ENCODE measurements at places on chromosomes 2 and 18.

DNA sequence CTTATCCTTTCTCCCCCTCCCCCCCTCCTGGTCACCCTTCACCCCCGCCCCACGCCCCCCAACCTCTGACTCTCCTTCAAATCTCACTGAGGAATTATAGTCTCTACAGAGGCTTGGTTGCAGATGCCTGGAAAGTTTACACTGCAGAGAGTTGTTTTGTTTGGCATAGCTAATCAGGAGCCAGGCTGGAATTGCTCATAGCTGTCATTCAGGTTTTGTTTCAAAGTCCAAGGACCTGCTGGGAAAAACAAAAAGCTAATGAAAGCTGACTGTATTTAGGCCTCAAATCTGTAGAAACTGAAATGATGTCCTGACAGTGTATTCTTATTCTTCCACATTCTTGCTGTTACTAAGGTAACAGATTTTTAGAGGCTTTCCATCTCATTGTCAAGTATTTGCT is 22.6 kb downstream of the GREB1L start:
- no peak for DNase-seq

- no peak for DNase-seq
Observed at GRCh38 chr18:21483051-21483450, 117.5 kb downstream of the ESCO1 start.

DNA sequence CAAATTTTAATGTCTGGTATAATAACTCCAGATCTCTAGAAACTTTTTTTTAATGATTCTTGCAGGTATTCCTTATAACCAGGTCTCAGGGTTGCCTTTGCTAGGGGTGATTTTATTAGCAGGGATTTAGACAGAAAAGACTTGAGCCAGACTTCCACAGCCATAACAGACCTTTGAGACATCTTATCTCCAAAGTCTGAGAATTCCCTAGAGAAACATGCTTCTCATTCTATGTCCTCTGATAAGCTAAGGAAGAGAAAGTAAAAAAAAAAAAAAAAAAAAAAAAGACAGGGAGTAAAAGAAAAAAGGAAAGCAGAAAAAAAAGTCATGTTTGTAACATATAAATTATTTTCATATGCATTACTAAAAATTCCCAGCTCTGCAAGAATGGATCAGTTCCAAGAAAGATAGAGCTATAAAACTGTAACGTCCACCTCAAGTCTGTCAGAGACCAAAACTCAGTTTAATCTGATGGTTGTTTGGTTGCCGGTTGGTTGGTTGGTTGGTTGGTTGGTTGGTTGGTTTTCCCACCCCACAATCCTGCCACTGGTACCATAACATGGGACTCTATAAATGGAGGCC is 153.8 kb downstream of the COL6A3 start:
- no peak for DNase-seq

- DNase-seq, result no peak
Observed at GRCh38 chr2:170339322-170339721, 161.4 kb downstream of the MYO3B start.

GRCh38 chr2:120670371-120670770 is 65.3 kb upstream of the GLI2 start:
- no peak for DNase-seq

GRCh38 chr2:66305718-66306117 is 129.2 kb upstream of the MEIS1 start:
- DNase-seq, result no peak

- no peak for DNase-seq
Observed at GRCh38 chr2:157840568-157841156, 35.5 kb downstream of the ACVR1 start.

- no peak for DNase-seq
Observed at GRCh38 chr2:7927691-7928090, 754.2 kb upstream of the ID2 start.

DNA sequence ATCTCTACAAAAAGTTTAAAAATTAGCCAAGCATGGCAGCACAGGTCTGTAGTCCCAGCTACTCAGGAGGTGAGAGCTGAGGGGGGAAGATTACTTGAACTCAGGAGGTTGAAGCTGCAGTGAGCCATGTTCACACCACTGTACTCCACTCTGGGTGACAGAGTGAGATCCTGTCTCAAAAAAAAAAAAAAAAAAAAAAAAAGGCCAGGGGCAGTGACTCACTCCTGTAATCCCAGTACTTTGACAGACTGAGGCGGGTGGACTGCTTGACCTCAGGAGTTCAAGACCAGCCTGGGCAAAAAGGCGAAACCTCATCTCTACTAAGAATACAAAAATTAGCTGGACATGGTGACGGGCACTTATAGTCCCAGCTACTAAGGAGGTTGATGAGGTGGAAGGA is 37.0 kb downstream of the PUM2 start:
- DNase-seq, result no peak

DNA sequence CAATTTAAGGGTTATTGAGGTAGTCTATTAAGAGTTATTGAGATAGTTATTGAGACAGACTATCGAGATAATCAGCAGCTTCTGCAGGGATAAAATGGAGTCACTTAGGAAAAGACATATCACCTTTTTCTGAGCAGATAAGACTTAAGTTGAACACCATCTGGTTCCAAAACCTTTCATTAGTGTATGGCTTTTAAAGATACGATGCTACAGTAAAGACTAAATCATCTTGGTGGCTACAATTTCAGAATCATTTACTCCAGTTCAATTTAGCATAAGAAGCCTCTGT is 68.6 kb upstream of the DNAJC10 start:
- no peak for DNase-seq

DNA sequence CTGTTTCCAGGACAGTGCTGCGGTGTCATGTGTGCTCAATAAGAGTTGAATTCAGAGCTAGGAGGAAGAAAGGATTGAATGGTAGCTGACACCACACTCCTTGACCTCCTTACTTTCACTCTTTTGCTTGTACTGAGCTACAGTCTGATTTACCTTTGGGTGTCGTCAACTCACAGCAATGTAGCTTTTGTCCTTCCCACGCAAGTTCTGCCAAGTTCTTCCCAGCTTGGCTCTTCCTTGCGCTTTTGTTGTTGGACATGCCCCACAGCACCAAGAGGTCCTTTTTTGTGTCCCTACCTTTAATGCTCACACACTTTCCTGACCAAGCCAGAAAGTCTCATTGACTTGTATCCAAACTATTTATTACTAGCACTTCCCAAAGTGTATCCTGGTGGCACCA is 38.3 kb upstream of the ITGB6 start:
- DNase-seq, result no peak

GRCh38 chr2:105593221-105593967 is 151.3 kb upstream of the NCK2 start:
- no peak for DNase-seq

DNA sequence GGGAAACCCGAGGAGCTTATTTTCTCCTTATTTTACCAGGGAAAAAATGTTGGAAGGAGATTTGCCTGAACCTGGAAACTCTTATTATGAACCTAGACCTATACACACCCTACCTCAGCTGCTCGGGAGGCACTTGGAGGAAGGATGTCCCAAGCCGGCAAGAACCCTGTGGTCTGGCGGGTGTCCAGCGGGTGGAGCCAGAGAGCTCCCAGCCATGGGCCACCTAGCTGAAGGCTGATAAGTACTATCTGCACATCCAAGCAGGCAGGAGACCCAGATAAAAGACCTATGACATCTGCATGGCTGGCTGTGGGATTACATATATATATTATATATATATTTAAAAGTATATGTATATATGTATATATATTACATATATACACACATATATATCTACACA is 1.1 kb upstream of the SLC14A1 start:
- DNase-seq, result peak; percentile 85

- no peak for DNase-seq
Observed at GRCh38 chr18:49174478-49174877, 223.7 kb upstream of the SMAD7 start.

DNA sequence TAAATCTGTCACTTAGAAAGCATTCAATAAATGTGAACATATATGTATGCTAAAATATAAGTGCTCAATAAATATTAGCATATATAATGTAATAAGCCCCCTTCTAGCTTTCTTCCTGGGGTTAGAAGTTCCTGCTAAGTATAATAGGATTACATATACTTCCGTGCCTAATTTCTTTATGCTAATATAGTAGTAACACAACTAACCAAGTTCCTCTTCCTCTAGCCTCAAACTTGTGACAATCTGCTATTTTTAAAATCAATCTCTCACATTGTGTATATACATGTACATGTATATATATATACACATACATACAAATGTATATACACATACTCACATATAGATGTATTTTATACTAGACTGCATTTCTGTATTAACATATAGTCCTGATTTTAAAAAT is 32.2 kb downstream of the TLK1 start:
- no peak for DNase-seq

GRCh38 chr2:75637568-75637967 is 9.0 kb upstream of the MRPL19 start:
- no peak for DNase-seq

GRCh38 chr2:95271381-95271971 is 2.8 kb upstream of the PROM2 start:
- no peak for DNase-seq

- DNase-seq, result no peak
Observed at GRCh38 chr2:15354596-15355366, 206.4 kb downstream of the NBAS start.

DNA sequence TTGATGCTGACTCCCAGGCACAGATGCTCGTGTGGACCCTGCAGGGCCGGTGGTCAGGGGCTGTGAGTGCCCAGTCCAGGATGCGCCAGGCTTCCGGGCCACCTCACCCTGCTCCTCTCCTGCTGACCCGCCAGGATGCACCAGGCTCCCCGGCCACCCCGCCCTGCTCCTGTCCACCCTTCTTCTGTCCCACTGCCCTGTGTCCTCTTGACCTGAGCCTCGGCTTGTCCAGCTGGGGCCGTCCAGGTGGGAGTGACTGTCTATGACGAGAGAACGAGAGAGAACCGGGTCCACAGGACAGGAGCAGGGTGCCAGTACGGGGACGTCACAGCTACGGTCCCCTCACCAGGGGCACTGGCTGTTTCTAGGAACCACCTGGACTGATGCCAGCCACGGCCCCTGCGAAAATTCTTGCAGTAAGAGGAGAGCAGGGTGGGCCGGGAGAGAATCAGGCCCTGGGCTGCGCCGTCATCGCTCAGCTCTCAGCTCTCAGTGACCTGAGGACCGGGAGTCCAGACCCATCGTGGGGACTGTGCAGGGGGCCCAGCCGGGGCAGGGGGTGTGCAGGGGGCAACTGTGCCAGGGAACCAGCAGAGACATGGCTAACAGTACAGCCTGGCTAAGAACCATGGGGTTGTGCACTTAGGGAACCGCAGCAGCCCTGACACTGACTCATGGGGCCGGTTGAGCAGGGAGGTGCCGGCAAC is 12.9 kb upstream of the NFATC1 start:
- DNase-seq, result no peak

DNA sequence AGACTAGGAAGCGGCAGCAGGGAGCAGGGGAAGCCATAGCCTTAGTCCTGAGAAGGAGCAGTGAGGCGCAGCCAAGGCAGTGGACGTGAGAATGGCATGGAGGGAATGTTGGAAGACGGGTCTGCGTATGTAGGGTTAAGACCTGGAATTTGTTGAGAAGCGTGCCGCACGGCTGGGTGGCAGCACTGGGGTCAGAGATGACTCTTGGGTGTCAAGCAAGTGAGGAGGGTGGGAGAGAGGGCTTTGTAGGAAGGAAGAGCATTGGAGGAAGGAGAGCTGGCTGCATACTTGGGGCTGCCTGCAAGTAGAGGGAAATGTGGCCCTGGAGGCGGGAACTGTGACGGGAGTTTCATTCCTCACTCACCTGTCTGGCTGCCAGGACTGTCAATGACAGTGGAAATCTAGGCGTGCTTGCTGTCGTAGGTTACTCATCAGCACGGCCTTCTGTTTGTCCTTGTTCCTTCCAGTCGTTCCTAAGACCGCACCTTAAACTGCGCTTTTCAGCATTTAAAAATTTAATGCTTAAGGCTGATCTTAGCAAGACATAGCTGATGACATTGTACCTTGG is 108.0 kb downstream of the ITGB1BP1 start:
- no peak for DNase-seq

GRCh38 chr2:903223-903900 is 47.3 kb upstream of the SNTG2 start:
- no peak for DNase-seq

DNA sequence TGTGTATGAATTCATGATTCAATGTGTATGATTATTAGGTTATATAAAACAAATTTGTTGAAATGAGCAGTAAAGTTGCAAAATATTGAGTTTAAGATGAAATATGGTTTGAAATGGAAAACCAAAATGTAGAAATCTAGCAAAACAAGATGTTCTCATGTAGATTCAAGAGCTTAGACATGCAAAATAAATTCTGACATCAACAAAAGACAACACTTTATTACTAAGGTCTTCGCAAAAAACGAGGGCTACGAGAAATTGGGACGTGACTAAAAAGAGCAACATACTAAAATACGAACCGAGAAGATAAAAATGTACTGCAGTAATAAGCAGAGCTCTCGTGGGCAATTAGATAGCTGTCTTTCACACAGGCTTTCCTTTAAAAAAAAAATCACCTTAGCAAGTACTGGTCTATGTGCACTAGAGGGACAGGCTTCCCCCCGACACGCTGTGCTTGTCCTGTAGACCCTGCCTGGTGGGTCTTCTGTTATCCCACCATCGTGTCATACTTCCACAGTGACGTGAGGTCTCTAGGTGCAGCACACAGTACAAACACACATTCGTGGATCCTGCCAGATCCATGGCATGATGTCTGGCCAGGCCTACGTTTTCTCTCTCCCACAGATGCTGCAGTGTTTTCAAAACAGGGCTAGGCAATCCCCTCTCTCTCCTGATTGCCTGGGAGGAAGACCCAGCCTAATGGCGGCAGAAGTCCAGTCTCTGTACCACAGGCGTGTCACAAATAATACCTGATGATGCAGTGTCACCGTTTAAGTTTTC is 240.8 kb downstream of the TCF4 start:
- no peak for DNase-seq

- DNase-seq, result no peak
Observed at GRCh38 chr18:44733069-44733753, 52.5 kb downstream of the SETBP1 start.

DNA sequence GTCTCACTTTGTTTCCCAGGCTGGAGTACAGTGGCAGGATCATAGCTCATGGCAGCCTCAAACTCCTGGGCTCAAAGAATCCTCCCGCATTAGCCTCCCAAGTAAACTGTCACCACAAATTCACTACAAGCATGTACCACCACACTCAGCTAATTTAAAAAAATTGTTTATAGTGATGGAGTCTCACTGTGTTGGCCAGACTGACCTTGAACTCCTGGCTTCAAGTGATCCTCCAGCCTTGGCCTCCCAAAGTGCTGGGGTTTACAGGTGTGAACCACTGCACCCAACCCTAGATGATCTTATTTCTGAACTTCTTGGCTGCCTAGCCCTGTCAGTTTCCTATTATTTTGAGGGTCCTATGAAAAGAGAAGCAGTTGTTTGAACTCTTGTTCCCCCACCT is 14.8 kb downstream of the DYNC2LI1 start:
- DNase-seq, result no peak

DNA sequence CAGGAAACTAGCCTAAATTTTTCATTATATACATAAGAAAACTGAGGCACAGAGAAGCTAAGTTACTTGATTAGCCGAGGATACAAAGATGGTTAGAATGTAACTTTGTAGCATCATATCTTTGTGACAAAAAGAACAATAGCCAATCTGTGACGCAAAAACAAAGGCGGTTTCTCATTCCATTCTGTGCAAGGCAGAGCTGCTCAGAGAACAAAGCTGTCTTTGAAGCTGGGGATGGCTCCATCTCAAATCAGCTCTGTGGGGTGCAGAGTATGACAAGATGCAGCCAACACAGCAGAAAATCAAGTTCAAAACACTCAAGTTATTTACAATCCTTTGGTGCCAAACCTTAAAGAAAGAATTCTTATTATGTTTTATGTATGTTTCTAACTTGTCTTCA is 81.9 kb upstream of the VWC2L start:
- no peak for DNase-seq

- no peak for DNase-seq
Observed at GRCh38 chr2:74749432-74749831, 84.5 kb upstream of the HK2 start.
